ENCODE measurements at places on chromosomes 2 and 18. TPM values are rescaled to one million over a fixed set of nuclear protein-coding genes. Genes with fewer than 3 reads are reported as not detected.

DNA sequence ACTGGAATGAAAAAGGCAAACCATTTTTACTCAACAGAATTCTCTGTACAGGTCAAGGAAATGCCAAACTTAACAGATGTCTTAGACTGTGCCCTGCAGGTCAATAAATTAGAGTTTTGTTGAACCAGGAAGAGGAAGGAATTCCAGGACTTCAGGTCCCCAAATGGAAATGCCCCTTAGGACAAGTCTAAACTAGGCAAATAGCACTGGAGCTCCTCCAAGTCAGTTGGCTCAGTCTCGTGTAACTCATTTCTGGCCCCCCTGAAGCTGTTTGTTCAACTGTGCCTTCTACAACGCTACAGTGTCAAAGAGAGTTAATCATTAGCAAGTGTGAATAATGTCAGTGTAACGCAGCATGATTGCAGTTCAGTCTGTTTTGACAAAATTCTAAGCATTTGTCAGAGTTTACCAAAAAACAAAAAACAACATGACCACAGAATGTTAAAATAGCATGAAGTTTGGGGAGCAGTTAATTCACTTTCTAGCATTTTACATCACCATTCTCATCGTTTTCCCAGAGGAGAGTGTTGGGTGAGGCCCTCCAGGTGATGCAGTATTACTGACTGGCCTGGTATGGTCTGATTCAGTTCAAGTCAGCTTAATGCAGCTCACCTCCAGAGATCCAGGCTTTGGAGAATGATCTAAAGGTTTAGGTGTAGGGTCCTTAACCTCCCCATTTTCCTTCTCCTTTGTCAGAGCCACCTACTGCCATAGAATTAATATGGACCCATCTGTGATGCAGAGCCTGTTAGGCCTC is 108.1 kb downstream of the AQP4 start:
- no peak overlapping the region for H3K4me3 ChIP-seq
- H3K36me3 ChIP-seq: no peaks in the 10 kb centered on the region
- DNase-seq: peak; percentile 54
- no peak overlapping the region for H3K27ac ChIP-seq
- H3K27me3 ChIP-seq: no peaks in the 10 kb centered on the region
- H3K4me1 ChIP-seq: no peaks in the 10 kb centered on the region

- H3K36me3 ChIP-seq: no peaks in the 10 kb centered on the region
- H3K27me3 ChIP-seq: no peaks in the 10 kb centered on the region
- DNase-seq: no peak
- H3K27ac ChIP-seq: no peak overlapping the region
These were observed 50.1 kb downstream of the SLC14A1 start for GRCh38 chr18:45774065-45774521.

DNA sequence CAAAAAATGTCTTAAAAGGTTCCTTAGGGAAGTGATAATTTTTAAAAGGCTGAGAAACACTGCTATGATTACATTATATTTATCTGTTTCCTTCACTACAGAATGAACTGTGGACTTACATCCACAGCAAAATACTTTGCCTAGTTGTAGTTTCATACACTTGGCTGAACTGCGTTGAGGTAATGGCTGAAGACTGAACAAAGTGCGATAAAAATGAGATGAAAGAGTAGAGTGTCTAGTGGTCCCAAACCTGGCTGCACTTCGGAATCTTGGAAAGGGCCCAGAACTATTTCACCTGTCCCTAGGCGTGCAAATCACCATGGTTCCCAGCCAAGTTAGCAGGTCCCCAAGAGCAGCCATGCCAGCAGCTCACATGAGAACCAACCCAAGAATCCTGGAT is 18.2 kb upstream of the IHH start:
- H3K4me3 ChIP-seq: no peak overlapping the region
- peaks cover 6% of the 10 kb centered on the region for H3K4me1 ChIP-seq
- H3K27ac ChIP-seq: peak overlapping the region; percentile 85
- no peak for DNase-seq
- no peaks in the 10 kb centered on the region for H3K36me3 ChIP-seq

DNA sequence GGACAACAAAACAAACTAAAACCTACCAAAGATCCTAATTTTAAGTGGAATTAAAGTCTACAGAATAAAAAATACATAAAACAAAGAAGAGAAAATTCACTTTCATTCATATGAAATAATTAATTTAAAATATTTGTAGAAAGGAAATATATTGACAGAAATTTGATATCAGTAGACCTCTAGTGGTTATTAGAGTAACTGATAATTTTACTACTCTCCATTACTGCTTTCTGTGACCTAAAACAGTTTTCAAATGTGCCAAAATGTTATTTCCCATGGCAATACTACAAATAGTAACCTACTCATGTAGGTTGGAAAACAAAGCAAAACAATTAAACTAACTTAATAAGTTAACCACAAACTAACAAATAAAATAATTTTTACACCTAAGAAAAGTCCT is 147.1 kb downstream of the NOL4 start:
- H3K36me3 ChIP-seq: no peaks in the 10 kb centered on the region
- H3K4me1 ChIP-seq: no peaks in the 10 kb centered on the region
- H3K27ac ChIP-seq: no peak overlapping the region

GRCh38 chr2:101327863-101328394 is 19.4 kb upstream of the RNF149 start:
- no peak overlapping the region for H3K4me3 ChIP-seq
- H3K27ac ChIP-seq: peak overlapping the region; percentile 66
- no peaks in the 10 kb centered on the region for H3K36me3 ChIP-seq
- peak; percentile 86 for DNase-seq

MFSD6 gene
- 83.3 TPM for total RNA-seq

AQP12A gene
- 20.5 TPM for total RNA-seq

TRIP12 gene
- 180 TPM for total RNA-seq

ALLC gene
- total RNA-seq: not detected

Data from colonic mucosa (tissue), 4 donors.